Kidney (tissue), 22 donors: ENCODE measurements at places on chromosomes 1 and 21.

GRCh38 chr1:234692966-234693580, 83.1 kb upstream of the IRF2BP2 start:
- no peak for DNase-seq

DNA sequence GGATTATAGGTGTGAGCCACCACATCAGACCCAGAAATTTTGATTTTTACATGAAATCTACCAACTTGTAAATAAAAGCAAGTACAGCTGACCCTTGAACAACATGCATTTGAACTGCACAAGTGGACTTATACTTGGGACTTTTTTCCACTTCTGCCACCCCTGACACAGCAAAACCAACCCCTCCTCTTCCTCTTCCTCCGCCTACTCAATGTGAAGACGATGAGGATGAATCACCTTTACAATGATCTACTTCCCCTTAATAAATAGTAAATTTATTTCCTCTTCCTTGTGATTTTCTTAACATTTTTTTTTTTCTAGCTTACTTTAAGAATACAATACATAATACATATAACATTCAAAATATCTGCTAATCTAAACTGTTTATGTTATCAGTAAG, 17.5 kb upstream of the YRDC start:
- no peak for DNase-seq

DNA sequence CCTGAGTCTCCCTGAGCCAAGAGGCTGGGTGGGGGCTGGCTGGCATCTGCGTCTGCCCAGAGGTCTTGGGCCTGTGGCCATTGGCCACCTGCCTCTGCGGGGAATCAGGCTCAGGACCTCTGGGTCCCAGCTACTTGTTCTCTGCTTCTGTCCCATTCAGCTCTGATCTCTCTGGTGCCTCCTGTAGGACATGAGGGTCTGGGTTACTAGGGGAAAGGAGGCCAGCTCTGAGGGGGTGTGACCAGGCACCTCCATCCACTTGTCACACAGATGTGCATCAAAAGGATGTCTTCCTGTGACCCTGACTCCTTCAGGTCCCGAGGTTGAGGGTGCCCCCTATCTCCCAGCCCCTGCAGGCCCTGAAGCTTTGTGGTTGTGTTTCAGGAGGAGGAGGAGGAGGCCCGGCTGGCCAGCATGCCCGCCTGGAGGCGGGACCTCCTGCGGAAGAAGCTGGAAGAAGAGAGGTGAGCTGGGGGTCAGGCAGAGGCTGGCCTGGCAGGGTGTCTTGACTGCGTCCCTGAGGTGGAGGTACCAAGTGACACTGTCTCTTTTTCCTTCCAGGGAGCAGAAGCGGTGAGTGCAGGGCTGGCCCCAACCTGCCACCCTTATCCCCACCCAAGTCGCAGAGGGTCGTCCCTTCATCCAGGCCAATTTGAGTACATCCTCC, 9.0 kb downstream of the TNFRSF25 start:
- no peak for DNase-seq

GRCh38 chr1:224874775-224875174, 54.7 kb upstream of the DNAH14 start:
- DNase-seq: peak; percentile 61

GRCh38 chr1:181504399-181504842, 21.1 kb downstream of the CACNA1E start:
- no peak for DNase-seq

DNA sequence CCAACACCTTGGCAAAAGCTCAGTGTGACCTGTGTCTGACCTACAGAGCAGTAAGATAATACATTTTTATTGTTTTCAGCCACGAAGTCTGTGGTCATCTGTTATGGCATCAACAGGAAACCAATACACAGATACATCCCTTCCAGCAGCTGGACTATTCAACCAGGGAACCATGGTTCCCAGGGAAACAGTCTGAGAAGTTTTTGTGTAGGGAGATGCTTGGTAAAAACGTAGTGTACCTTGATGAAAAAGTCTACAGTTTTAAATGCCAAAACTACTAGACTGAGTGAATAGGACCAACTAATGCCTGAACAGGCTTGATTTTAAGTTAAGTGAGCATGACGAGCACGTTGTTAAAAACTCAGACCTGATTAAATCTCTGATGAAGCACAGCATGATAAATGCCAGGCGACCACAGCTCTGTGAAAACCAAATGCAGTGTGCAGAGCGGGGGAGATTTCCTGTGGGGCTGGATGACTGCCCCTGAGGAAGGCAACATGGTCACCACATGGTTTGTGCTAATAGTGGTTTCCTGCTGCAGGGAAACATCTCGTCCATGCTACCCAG, 228.9 kb downstream of the TNR start:
- DNase-seq: peak; percentile 95

DNA sequence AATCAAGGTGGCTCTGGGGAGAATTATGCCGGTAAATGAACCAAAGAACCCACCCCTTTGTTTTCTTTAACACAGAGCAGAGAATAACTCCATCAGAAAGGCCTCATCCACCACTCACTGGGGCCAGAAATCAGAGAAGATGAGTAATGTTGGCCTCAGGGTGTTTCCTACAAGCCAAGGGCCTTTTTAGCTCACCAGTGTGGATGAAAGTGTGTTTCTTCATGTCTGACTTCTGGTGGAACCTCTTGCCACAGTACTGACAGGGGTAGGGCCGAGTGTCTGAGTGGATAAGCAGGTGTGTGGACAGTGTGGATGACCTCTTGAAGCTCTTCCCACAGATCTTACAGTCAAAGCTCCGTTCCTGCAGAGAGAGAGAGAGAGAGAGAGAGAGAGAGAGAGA, 8.3 kb downstream of the GFI1 start:
- no peak for DNase-seq

- DNase-seq: no peak
Observed at GRCh38 chr1:45545019-45545493, 5.6 kb upstream of the AKR1A1 start.

- peak; percentile 76 for DNase-seq
Observed at GRCh38 chr1:151513626-151514121, 2.5 kb downstream of the CGN start.

GRCh38 chr1:207109004-207109403, 5.0 kb downstream of the C4BPA start:
- DNase-seq: no peak

- DNase-seq: no peak
Observed at GRCh38 chr1:24557711-24558131, 1.8 kb downstream of the NCMAP start.

- DNase-seq: peak; percentile 94
Observed at GRCh38 chr21:45876381-45877170, 105.0 kb upstream of the COL6A1 start.

DNA sequence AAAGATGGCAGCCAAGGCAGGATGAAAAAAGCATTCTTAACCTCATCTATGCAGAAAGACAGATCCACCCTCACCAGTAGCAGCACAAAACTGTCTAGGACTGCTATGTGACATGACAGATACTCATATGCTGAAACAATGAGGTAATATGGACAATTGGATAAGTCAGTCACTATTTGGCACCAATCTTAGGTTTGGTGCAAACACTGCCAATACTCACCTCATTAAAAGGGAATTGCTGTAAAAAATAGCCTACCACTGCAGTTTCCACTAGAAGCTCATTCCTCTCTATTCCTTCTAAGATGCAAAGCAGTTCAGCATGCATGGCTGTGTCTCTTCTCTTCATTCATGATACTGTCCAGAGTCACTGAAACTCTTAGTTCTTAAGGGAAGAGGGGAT, 91.7 kb downstream of the TBX15 start:
- DNase-seq: no peak

GRCh38 chr21:42164064-42164789, 54.7 kb upstream of the ABCG1 start:
- peak; percentile 61 for DNase-seq

DNA sequence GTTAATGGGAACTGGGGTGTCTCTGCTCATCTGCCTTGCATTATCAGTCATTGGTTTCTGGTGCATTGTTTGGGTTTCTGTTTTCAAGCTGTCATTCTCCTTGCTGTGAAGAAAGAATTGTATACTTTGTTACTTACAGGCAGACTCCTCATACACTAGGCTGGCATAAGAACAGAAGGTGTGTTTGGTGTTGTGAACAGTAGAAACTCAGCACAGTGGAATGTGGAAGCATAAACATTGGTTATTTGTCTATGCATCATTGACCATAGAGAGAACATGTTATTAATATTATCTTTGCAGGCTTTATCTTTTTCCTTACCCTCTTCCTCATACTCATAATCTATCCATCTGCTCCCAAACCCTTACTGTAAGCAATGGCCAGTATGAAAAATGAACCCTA, 18.2 kb downstream of the C1orf87 start:
- no peak for DNase-seq

- DNase-seq: no peak
Observed at GRCh38 chr1:18751425-18751824, 108.0 kb downstream of the TAS1R2 start.

GRCh38 chr1:221203224-221204054, 324.2 kb downstream of the HLX start:
- DNase-seq: peak; percentile 85

GRCh38 chr1:3745590-3746381, 6.5 kb upstream of the CCDC27 start:
- DNase-seq: no peak

GRCh38 chr1:221783936-221784335, 42.0 kb upstream of the DUSP10 start:
- DNase-seq: no peak

GRCh38 chr1:66438501-66438900, 95.5 kb upstream of the SGIP1 start:
- DNase-seq: no peak

GRCh38 chr1:225651376-225651871, 1.5 kb downstream of the ENAH start:
- no peak for DNase-seq
